ENCODE measurements at places on chromosomes 7 and 10.
A peak's percentile ranks its signal among the peaks of the same experiment; 100 is the strongest.

- H3K36me3 ChIP-seq = no peaks in the 10 kb centered on the region
- H3K27me3 ChIP-seq = peaks cover 3% of the 10 kb centered on the region
- no peaks in the 10 kb centered on the region for H3K4me1 ChIP-seq
- no peak for DNase-seq
- no peak overlapping the region for H3K4me3 ChIP-seq
Measured at GRCh38 chr10:131812736-131813604, 87.8 kb upstream of the PPP2R2D start.

DNA sequence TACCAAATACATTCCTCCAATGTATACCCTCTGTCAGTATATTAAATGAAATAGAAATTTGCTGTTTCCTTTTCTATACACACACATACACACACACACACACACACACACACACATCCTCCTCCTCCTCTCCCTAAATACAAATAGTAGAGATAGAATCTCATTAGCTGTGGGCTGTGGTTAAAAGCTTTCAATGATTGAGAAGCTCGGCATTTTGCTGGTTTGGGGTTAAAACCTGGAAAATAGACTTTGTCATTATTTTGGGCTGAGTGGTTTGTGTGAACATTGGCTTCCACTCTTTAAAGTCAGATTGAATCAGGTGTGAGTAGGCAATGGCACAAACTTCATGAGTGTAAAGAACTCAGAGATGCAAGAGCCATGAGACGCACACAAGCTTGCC is 596.0 kb downstream of the XPNPEP1 start:
- H3K4me1 ChIP-seq = no peaks in the 10 kb centered on the region
- no peak for DNase-seq
- H3K4me3 ChIP-seq = no peak overlapping the region
- H3K36me3 ChIP-seq = no peaks in the 10 kb centered on the region
- no peak overlapping the region for H3K27ac ChIP-seq

DNA sequence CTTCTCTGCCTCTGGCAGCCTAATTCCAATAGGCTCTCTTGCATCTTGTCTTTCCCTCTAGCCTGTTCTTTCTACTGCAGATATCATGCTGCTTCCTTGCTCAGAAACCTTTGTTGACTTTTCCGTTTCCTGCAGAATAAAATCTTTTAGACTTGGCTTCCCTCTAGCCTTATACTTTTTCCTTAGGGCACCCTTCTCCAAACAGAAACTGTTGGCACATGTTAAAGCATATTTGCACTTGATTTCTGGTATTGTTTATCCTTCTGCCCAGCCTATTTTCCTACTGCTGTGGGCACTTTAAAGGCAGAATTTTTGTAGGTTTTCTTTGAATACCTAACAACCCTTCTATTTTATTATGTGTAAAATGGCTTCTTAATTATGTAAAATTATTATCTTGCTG is 4.6 kb downstream of the GNAI1 start:
- no peaks in the 10 kb centered on the region for H3K36me3 ChIP-seq
- DNase-seq = no peak
- no peak overlapping the region for H3K27ac ChIP-seq
- no peak overlapping the region for H3K4me3 ChIP-seq
- no peaks in the 10 kb centered on the region for H3K27me3 ChIP-seq
- H3K4me1 ChIP-seq = no peaks in the 10 kb centered on the region

GRCh38 chr7:84238596-84238995 is 44.0 kb upstream of the SEMA3A start:
- no peak overlapping the region for H3K4me3 ChIP-seq
- no peaks in the 10 kb centered on the region for H3K4me1 ChIP-seq
- DNase-seq = no peak

- DNase-seq = peak; percentile 17
- no peak overlapping the region for H3K27ac ChIP-seq
- H3K4me1 ChIP-seq = peaks cover 5% of the 10 kb centered on the region
- peaks cover 83% of the 10 kb centered on the region for H3K27me3 ChIP-seq
- H3K4me3 ChIP-seq = no peak overlapping the region
- H3K36me3 ChIP-seq = no peaks in the 10 kb centered on the region
Measured at GRCh38 chr10:8306685-8307364, 252.3 kb downstream of the GATA3 start.

- no peak for DNase-seq
- H3K4me1 ChIP-seq = peaks cover 17% of the 10 kb centered on the region
- peaks cover 45% of the 10 kb centered on the region for H3K36me3 ChIP-seq
- no peaks in the 10 kb centered on the region for H3K27me3 ChIP-seq
- H3K27ac ChIP-seq = no peak overlapping the region
Measured at GRCh38 chr10:74075906-74076305, 74.7 kb downstream of the AP3M1 start.

- no peaks in the 10 kb centered on the region for H3K36me3 ChIP-seq
- DNase-seq = no peak
- peaks cover 10% of the 10 kb centered on the region for H3K4me1 ChIP-seq
Measured at GRCh38 chr10:75115137-75115536, 3.7 kb downstream of the SAMD8 start.

DNA sequence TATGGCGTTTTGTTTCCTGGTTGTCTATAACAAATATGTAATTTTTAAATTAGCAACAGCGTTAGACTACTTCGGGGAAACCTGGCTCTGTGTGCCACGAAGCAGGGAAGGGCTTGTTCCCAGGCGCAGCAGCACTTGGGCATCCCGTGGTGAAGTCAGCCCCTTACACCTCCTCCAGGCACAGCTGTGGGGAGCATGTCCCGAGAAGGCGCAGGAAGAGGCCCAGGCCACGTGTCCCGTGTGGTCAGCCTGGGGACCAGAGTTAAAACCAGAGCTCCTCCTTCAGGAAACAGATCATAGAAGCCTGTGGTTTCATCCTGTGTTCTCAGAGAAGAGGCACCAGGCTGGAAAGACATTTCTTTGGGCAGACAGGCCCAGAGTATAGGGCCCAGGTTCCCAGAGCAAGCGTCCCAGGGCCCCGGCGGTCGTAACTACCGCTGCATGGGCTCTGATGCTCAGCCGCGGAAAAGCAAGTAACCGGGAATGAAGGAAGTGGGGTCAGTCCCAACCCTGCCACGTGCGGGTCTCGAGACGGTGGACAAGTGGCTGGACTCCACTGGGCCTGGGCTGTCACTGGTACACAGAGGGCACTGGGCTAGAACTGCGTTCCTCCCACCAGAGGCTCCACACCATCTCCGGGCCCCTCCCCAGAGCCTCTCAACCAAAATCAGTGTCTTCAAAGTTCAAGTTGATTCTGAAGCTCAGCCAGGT is 7.1 kb downstream of the NUDT1 start:
- H3K27me3 ChIP-seq = no peaks in the 10 kb centered on the region
- H3K27ac ChIP-seq = no peak overlapping the region
- H3K4me3 ChIP-seq = no peak overlapping the region

GRCh38 chr7:55104712-55105433 is 86.1 kb downstream of the EGFR start:
- no peaks in the 10 kb centered on the region for H3K36me3 ChIP-seq
- peaks cover 12% of the 10 kb centered on the region for H3K4me1 ChIP-seq
- H3K4me3 ChIP-seq = no peak overlapping the region
- DNase-seq = no peak
- H3K27me3 ChIP-seq = no peaks in the 10 kb centered on the region

DNA sequence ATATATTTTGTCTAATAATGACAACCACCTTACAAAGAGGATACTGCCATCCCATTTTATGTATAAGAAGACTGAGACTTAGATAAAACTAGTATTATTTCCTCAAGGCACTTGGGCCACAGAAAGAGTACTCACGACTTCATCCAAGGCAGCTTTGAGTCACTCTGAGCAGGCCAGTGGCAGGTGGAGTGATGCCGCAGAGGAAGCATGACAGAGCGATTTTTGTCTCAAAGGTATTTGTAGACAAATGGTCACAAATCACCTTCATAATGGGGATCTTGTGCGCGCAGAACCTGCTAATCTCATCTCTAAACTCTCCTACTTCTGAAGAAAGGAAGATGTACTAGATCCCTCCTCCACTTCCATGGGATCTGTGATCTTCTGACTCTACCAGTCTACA is 113.2 kb upstream of the NAMPT start:
- H3K4me1 ChIP-seq = no peaks in the 10 kb centered on the region
- H3K27me3 ChIP-seq = no peaks in the 10 kb centered on the region
- no peak for DNase-seq
